Smooth muscle cell of trachea (primary cell): ENCODE measurements at places on chromosomes 5 and 9. TPM values are rescaled to one million over a fixed set of nuclear protein-coding genes. Genes with fewer than 3 reads are reported as not detected.

PTGDS gene
- total RNA-seq: 2.8 and 36.7 TPM in 2 replicates

UBE2QL1 gene
- total RNA-seq: under 0.01 TPM in 1 of 2 replicates, not detected in the other

PCDH12 gene
- 0.15 and 0.17 TPM in 2 replicates for total RNA-seq

PDCD1LG2 gene
- 5.3 and 6.3 TPM in 2 replicates for total RNA-seq
